SK-N-DZ (cell line): ENCODE measurements at places on chromosomes 1 and 21.

GRCh38 chr1:65503427-65503826, 83.0 kb downstream of the LEPR start:
- no peak for DNase-seq

DNA sequence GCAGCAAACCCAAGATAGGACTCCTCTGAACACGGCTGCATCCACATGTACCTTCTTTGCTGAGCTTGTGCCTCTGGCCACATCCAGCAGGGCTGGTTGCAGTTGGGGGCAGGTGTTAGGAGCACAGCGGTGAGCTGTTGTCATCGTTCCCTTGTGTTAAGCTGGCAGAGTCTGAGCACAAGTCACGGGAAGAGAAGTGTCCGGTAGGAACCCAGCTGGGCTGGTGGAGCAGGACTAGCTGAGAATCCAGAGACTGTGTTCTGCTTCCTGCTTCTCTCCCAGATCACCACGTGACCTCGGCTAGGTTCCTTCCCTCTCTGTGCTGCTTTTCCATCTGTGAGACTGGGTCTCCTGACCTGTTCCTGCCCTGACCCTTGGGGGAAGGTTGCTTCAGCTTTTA, 105.1 kb downstream of the PCBP3 start:
- no peak for DNase-seq

GRCh38 chr1:91606546-91607078, 106.0 kb downstream of the CDC7 start:
- no peak for DNase-seq

- peak; percentile 33 for DNase-seq
These were observed 4.5 kb upstream of the CATSPERE start for GRCh38 chr1:244456586-244456985.

GRCh38 chr1:220825819-220826551, 39.3 kb downstream of the MTARC1 start:
- no peak for DNase-seq

DNA sequence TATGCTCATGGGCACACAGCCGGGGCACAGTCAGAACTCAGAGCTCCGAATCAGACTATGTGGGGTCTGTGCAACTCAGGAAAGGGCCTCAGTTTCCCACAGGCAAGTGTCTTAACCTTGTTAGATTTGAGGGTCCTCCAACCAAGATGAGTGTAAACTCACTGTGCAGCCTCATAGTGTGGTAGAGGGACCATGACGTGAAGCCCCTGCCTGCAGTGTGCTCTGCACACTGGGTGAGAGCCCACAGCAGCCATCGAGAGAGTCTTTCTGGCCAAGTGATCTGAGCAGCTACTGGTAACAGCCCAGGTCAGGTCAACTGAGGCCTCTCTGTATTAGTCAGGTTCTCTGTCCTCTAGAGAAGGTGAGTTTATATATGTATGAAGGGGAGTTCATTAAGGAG, 592 bp upstream of the LYPD8 start:
- DNase-seq: no peak

GRCh38 chr21:41508415-41509144, 622 bp upstream of the TMPRSS2 start:
- DNase-seq: no peak

DNA sequence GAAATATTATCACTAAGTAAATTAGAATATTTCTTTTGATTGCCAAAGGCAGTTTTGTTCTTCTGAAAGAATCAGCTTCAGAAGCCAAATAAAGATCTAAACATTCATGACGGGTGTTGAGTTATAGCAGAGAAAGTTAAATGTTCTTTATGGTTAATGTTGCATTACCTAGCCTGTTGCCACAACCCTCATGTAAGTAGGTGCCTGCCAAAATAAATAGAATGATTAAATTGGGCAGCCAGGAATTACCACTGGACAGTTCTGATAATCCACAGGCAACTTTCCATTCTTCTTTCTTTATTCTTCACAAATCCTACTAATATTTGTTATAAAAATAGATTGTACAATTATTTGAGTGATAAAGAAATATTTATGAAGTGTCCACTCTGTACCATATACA, 217.9 kb upstream of the NRIP1 start:
- DNase-seq: no peak

GRCh38 chr1:169129109-169129784, 22.8 kb downstream of the ATP1B1 start:
- no peak for DNase-seq

- DNase-seq: no peak
These were observed 413 bp upstream of the C1orf232 start for GRCh38 chr1:26169198-26169554.

GRCh38 chr1:14524826-14525636, 73.5 kb upstream of the KAZN start:
- DNase-seq: no peak

DNA sequence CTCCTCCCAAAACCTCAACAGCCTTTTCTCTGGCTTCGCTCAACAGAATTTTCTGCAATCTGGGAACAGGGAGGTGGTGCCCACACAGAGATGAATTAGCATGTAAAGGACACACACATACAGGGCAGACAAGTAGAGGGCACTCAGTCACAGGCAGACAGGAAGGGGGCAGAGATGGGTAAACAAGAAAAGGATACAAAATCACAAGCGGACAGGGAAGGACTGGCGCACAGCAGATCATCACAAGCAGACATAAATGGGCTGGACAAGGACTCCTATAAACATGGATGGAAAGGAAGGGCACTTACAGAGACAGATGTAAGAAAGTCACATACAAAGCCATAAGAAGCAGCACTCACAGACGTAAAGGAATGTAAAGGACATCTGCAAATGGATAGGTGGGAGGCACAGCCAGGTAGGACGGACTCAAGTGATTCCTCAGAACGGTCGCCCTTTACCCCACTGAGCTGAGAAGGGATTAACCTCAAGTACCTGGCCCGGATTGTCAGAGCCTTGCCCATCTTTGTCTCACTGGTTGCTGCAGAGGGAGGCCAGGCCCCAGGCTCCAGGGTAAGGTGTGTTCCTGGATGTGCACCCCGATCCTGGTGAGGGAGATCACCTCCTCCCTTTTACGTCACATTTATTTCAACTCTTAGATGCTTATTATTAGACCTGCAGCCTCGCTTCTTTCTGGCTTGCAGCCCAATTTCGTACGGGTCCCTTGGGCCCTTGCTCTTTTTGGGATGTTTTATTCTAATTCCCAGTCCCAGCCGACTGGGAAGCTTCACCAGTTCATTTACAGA, 836 bp upstream of the PRCC start:
- DNase-seq: no peak
